ENCODE measurements at places on chromosomes 5 and 9.

DNA sequence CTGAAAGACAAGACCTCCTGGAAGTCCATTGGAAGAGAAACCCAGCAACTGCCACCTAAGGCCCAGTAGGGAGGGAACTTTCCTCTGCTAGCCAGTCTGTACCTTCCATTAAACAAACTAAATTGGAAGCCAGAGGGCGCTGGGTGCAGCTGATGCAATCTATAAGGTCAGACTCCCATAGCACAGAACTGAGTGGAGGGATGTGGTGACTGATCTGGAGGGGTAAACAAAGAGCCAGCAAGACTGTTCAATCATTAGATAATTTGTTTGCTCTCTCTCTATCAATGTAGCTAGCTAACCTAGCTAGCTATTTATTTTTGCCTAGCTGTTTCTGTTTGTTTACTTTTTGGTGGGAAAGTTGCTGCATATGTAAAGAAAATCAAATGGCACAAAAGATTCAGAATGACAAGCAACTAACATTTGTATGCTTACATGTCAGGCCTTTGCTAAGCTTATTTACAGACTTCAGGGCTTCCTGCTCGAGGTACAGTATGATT lies 291.8 kb upstream of the DAB2 start:
- no peak for DNase-seq

DNA sequence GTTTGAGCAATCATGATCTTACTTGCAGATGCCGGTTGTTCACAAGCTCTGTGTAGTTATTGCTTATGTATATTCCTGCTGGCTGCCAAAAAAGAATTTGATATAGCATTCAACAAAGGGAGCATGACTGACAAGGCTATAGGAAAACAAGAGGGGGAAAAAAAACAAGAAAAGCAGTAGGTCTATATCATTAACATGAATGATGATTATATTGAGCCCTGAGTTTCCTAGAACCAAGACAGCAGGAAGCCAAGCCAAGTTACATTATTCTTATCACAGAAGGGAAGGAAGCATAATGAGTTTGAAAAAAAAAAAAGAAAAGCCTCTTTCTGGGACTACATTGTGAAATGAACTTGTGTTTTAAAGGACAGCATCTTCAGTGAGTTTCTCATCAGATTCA lies 41.0 kb downstream of the TSTD2 start:
- DNase-seq = no peak

DNA sequence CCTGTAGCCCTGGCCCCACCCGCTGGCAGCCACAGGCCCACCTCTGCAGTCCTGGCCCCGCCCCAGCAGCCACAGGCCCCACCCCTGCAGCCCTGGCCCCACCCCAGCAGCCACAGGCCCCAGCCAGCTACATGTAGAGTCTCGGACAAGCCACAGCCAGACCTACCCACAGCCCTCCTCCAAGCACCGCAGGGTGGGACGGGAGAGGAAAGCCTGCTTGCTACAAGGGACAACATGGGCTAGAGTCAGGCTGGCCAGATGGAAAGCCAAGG lies 49.5 kb upstream of the SARDH start:
- DNase-seq = no peak

DNA sequence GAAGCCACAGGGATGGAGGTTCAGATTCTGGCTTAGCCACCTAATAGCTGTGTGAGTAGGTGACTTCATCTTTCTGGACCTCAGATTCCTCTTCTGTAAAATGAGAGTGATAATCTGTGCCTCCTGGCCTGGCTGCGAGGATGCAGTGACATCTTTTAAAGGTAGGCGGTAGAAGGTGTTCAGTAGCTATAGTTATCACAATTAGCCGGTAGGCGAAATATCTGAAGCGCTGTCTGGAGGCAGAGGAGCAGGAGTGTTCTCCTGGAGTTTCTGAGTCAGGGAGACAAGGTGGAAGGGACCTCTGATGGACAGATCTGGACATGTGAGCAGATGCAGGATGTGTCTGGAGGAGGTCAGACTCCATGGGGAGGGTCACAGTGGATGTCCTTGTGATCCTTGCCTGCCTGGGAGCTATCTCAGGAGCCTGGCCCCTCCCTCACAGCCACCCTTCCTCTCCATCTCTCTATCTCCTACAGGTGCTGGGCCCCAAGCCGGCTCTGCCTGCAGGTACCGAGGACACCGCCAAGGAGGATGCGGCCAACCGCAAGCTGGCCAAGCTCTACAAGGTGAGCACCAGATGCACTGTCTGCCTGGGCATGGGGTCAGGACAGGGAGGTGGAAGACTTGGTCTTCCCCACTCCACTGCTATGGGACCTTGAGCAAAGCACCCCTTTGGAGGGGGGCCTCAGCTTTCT lies 45.6 kb downstream of the GSN start:
- no peak for DNase-seq

DNA sequence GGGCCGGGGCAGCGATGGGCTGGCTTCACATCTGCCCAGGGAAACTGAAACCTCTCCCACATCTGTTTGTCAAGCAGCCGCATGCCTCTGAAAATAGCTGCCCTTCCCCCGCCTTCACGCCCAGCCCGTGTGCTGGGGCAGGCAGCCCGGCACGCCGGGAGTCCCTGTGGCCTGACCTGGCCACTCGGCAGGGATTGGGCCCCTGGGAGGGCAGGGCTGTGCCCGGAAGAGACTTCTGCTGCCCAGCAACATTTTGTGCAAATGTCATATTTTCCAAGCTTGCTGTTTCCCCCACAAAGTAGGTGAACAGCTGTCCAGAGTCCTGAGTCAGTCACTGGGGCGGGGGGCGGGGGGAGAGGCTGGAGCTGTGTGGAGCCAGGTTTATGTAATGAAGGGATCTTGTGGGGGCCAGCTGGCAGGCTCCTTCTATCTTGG lies 8.2 kb downstream of the COL27A1 start:
- DNase-seq = no peak

DNA sequence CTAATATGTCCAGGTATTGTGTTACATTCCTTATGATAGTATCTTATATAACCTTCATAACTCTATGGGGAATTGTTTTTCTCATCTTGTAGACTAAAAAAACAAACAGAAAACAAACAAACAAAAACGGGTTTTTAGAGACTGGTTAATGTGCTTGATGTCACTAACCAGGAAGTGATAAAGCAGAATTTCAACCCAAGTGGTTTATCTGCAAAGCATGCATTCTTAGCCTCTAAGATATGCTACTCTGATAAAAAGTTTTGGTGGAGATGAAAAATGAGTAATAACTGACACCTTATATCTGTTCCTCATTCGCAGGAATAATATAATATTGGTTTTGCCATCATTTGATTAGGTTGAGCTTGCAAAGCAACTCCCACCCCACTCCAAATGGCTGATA lies 53.4 kb downstream of the PUM3 start:
- no peak for DNase-seq

DNA sequence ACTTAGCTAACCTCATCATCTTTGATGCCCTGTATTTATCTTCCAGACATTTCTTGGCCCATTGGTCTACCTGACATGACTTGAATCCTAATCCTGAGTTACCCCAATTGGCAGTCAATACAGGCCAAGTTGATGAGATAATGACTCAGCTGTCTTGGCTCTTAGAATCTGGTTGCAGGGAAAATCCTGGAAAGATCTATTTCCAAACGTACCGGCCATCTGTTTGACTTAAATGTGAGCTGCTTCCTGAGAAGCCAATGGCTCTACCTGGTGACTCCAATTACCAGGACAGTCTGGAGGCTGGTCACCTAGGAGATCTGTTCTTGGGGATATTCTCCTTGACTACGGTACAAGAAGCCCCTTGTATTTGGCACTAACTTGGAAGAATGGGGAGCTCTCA lies 475.2 kb upstream of the BRINP1 start:
- no peak for DNase-seq

GRCh38 chr9:107387409-107387808 lies 102.2 kb downstream of the KLF4 start:
- DNase-seq = no peak

- DNase-seq = no peak
Measured at GRCh38 chr5:91352831-91353695, 30.1 kb downstream of the ARRDC3 start.

DNA sequence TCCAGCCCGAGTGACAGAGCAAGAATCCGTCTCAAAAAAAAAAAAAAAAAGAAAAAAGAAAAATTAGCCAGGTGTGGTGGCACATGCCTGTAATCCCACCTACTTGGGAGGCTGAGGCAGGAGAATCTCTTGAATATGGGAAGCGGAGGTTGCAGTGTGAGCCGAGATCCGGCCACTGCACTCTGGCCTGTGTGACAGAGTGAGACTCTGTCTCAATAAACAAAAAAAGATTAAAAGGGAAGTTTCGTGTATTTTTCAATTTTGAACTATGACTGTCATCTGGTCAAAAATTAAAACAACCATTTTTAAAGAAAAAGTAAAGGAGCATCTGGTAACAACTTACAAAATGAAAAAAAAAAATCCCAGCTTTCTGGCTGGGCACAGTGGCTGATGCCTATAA lies 36.3 kb upstream of the PLIN2 start:
- DNase-seq = no peak

DNA sequence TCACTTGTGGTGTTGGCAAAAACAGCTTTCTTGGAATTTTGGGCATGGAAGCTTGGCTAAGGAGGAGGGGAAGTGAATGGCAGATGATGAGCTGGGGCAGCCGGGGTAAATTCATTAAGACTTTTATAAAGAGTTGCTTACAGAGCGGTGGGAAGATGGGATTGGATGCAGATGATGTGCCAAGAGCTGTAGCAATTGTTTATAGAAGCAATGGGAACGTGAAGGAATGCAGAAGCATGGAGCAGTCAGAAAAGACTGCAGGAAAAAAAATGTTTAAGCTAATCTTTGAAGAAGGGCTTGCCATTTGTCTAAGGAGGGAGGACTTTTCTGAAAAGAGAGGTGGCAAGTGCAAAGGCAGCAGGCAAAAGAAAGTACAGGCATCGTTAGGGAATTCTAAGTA lies 86.6 kb upstream of the SHISAL2B start:
- DNase-seq = no peak

DNA sequence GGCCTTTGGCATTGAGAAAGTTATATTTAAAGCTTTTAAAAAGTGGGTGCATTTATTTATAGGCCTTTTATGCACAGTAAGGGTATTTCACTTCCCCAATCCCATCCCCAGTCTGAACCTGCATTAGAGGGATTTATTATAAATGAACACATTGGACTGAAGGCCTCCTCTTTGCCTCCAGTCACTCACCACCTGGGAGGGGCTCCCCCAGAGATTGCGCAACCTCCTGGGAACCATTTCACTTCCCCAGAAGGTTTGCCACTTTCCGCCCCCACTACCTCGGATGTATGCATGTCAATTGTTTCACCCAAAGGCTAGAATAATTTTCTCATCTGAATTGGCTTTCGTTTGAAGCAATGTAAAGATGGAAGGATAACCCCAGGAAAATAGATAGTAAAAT lies 29.8 kb upstream of the VCAN start:
- DNase-seq = no peak
